ENCODE measurements at places on chromosomes 2 and 18.

DNA sequence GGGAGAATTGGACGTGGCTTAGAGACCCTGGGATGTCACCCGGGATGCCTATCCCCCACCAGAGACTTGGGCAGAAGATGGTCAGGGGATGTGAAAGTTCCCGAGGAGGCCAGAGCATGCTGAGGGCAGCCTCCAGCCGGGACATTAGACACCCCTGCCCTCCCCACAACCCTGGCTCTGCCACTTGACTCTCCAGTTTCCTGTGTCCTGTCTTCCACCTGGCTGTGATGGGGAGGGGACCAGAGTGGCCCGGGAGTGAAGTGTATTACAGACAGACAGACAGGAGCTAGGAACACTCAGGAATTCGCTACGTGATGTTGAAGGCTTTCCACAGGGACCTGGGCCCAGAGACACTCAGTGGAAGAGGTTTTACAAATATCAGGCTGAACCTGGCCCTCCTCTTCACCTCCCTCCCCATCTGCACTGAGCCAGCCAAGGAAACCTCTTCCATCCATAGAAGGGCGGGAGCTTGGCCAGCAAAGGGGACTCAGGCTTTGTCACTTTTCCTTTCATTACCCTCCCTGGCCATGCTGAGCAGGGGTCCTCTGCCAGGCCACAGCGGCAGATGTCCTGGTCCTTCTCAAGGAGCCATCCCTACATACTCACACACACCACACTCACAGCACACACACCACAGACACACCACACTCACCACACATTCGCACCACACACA lies 60.7 kb downstream of the SDC1 start:
- no peak for DNase-seq
- H3K27ac ChIP-seq: no peak overlapping the region
- no peaks in the 10 kb centered on the region for H3K4me1 ChIP-seq
- no peak overlapping the region for H3K4me3 ChIP-seq
- no peaks in the 10 kb centered on the region for H3K36me3 ChIP-seq
- H3K27me3 ChIP-seq: no peaks in the 10 kb centered on the region

GRCh38 chr2:77831471-77831870 lies 309.3 kb upstream of the LRRTM4 start:
- no peak overlapping the region for H3K4me3 ChIP-seq
- no peak for DNase-seq
- no peaks in the 10 kb centered on the region for H3K4me1 ChIP-seq
- H3K27ac ChIP-seq: no peak overlapping the region
- H3K27me3 ChIP-seq: no peaks in the 10 kb centered on the region

GRCh38 chr2:151669585-151670081 lies 64.6 kb downstream of the NEB start:
- H3K4me3 ChIP-seq: no peak overlapping the region
- no peaks in the 10 kb centered on the region for H3K4me1 ChIP-seq
- no peaks in the 10 kb centered on the region for H3K27me3 ChIP-seq
- H3K27ac ChIP-seq: no peak overlapping the region
- peak; percentile 0 for DNase-seq

- no peak overlapping the region for H3K4me3 ChIP-seq
- no peaks in the 10 kb centered on the region for H3K27me3 ChIP-seq
- peak overlapping the region; percentile 20 for H3K27ac ChIP-seq
- H3K36me3 ChIP-seq: no peaks in the 10 kb centered on the region
- H3K4me1 ChIP-seq: peaks cover 21% of the 10 kb centered on the region
Observed at GRCh38 chr2:8281950-8282857, 399.7 kb upstream of the ID2 start.

- DNase-seq: no peak
- H3K27me3 ChIP-seq: no peaks in the 10 kb centered on the region
- no peaks in the 10 kb centered on the region for H3K36me3 ChIP-seq
Observed at GRCh38 chr2:27946530-27947060, 56.1 kb downstream of the BABAM2 start.

DNA sequence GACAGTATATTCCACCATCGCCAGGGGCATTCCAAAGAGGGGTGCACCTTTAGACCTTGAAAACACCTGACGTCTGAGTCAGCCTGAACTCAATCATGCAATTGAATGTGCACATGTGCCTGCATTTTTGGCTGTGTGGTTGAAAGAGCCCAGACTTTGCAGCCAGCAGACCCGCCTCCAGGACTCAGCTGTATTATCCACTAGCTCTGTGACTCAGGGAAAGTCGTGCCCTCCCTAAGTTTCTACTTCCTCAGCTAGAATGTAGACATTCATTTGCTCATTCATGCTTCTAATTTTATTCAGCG lies 94.2 kb downstream of the LRRC30 start:
- no peaks in the 10 kb centered on the region for H3K36me3 ChIP-seq
- H3K27me3 ChIP-seq: no peaks in the 10 kb centered on the region
- DNase-seq: no peak
- no peaks in the 10 kb centered on the region for H3K4me1 ChIP-seq
- H3K4me3 ChIP-seq: no peak overlapping the region
- H3K27ac ChIP-seq: no peak overlapping the region

DNA sequence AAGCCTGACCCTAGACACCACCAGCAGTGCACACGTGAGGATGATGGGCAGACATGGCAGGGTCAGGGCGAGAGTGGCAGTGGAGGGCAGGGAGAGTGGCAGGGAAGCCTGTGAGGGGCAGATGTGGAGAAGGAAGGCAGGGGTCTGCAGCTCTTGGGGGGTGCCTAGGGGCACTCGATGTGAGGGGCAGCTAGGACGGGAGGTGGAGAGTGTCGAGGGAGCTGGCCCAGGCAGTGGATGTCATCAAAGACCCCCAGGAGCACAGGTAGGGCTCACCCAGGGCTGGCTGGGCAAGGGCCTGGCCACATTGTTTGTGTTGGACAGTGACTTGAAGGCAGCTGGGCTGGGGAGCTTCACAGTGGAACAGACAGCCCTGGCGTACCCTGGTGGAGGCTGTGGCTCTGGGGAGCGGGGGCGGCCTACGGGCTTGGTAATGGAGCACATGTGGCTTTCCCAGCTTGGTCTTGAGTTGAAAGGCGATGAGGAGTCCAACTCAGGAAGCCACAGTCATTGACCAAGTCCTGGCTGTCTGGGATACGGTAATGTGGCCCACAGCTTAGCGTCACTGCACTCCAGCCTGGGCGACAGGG lies 87.1 kb downstream of the RTP5 start:
- H3K4me1 ChIP-seq: no peaks in the 10 kb centered on the region
- no peak for DNase-seq
- no peaks in the 10 kb centered on the region for H3K36me3 ChIP-seq

DNA sequence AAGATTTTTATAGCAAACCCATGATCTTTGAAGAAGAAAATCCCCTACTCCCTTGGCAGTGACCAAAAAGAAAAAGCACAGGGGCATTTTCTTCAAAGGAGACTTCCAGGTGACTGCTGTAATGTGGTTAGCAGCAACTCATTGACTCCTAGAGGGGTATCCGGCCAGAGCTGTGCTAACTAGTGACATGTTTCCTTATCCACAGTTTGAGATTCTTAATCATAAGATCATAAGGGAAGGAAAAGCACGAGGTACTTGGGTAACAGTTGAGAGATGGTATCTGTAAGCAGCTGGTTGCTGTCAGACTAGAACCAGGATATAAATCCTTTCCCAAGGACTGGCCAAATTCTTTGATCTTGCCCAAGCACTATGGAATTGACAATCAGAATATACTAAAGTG lies 124.7 kb downstream of the MREG start:
- H3K27ac ChIP-seq: no peak overlapping the region
- DNase-seq: no peak

DNA sequence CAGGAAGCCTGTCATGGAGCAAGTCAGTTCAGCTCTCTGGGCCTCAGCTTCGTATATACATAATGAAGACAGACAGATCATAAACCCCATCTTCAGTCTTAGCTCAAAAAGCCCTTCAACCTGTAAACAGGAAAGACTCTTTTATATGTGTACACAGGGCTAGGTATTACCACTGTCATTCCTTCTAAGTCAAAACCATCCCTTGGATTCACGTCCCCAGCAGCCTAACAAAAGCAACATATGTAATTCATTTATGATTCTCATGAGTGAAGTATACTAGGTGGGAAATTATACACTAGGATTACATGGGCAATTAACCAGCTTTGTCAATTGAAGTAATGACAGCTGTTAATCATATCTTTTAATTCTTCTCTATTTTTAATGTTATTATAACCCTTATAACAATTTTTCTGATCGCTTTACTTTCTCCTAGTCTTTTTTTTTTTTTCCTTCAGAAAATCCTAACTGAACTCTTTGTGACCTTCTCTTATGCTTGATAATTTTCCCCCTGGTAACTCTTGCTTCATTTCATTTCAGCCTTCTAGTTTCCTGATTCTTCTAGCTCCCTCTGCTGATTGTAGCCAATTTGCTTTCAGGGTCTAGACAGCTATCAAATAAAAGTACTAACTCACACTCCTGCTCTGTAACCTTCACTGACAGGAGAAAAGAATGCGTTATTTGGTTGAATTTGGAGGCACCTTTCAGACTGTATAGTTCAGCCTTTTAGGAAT lies 99.7 kb downstream of the RBM43 start:
- H3K27ac ChIP-seq: no peak overlapping the region
- H3K4me1 ChIP-seq: no peaks in the 10 kb centered on the region
- no peak overlapping the region for H3K4me3 ChIP-seq
- H3K36me3 ChIP-seq: no peaks in the 10 kb centered on the region

- H3K36me3 ChIP-seq: no peaks in the 10 kb centered on the region
- H3K4me1 ChIP-seq: no peaks in the 10 kb centered on the region
- no peak for DNase-seq
- H3K27me3 ChIP-seq: no peaks in the 10 kb centered on the region
- H3K27ac ChIP-seq: no peak overlapping the region
Observed at GRCh38 chr2:239779584-239779983, 245.6 kb downstream of the NDUFA10 start.

DNA sequence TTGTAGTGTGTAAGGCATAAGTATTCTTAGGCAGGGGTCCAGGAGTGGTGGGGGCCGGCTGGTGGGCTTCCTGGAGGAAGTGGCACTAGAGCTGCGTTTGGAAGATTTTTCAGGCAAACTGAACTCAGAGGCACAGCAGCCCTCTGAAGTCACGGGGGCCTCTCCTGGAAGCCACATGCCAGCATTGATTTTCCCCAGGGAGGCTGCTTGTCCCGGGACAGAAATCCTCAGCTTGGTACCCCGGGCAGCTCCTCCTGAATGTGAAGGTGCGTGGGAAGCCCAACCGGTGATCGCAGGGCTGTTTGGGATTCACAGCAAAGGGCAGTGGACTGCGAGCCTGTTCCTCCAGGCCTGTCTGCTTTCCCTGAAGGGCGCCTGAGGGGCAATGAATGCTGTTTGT lies 1.6 kb upstream of the PDIA6 start:
- no peaks in the 10 kb centered on the region for H3K36me3 ChIP-seq
- H3K27ac ChIP-seq: no peak overlapping the region
- peaks cover 3% of the 10 kb centered on the region for H3K27me3 ChIP-seq
- peak; percentile 14 for DNase-seq

DNA sequence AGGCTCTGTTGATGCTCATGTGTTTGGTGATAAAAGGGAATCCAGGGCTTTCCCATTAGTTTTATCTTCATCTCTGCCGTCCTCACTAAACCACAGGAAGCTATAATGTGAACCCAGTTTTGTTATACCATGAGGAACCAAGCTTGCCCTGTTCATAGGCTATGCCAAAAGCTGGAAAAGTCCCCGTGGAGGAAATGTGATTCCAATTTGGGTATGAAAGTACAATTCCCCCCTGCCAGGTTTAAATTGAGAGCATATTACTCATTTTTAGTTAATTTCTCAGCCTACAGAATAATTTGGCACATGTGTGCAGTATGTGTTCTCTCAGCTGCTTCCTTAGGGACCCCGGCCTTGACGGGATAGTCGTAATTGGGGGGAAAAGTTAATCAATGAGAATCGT lies 327.4 kb downstream of the RND3 start:
- no peaks in the 10 kb centered on the region for H3K36me3 ChIP-seq
- no peak overlapping the region for H3K27ac ChIP-seq
- H3K4me3 ChIP-seq: no peak overlapping the region
- no peak for DNase-seq
- no peaks in the 10 kb centered on the region for H3K27me3 ChIP-seq
- H3K4me1 ChIP-seq: no peaks in the 10 kb centered on the region

DNA sequence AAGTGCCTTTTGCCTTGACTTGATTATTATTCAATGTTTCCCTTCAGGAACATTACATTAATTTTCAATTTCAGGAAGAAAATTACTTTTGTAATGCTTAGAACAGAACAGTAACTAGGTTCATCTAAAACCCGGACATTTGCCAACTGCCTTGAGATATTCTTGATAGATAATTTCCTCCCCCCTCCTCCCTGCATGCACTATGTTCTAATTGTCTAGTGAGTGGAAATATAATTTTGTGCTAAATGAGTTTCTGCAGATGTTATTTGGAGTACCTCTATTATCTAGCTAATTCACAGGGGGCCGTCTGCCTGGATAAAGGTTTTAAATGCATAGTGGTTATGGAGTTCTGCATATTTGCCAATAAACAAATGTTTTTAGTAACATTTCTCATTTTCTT lies 200.3 kb upstream of the SLC39A10 start:
- no peak overlapping the region for H3K4me3 ChIP-seq
- DNase-seq: no peak

DNA sequence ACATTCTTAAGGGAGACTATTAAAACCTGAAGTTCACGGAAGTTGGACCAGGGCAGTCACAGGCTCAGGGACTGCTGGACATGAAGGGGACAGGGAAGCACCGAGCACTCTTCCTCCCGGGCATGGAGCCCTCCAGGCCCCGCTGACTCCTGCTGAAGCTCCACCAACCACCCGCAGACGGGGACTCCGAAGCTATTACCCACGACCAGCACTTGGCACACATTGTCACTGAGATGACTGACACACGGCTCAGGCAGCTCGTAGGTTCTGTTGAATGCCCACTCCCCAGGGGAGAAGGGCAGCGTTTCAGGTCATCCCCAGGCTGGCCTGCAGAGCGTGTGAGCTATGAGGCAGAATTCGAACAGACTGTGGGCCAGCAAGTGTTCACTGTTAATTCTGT lies 234.8 kb downstream of the NDUFA10 start:
- H3K27ac ChIP-seq: no peak overlapping the region
- H3K36me3 ChIP-seq: no peaks in the 10 kb centered on the region
- no peak overlapping the region for H3K4me3 ChIP-seq
- H3K27me3 ChIP-seq: no peaks in the 10 kb centered on the region

GRCh38 chr2:183162362-183162761 lies 38.1 kb downstream of the NUP35 start:
- H3K36me3 ChIP-seq: peaks cover 11% of the 10 kb centered on the region
- H3K4me3 ChIP-seq: no peak overlapping the region
- no peaks in the 10 kb centered on the region for H3K4me1 ChIP-seq
- no peak overlapping the region for H3K27ac ChIP-seq

DNA sequence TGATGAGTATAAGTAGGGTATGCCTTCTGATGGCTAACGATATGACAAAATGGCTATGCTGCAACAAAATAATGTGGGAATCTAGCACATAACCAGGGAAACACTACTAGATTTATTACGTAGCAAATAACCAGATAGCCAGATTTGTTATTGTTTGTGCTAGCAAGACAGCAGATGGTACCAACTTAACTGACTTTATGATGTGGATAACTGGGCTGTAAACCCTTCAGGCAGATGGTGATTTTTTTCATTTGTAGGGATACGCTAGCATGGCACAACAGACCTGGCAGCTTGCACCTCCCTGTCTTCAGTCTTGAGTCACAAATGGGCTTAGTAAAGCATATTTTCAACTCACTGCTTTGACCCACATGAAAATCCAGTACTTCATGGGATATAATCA lies 48.7 kb downstream of the PRELID3A start:
- no peak for DNase-seq
- no peaks in the 10 kb centered on the region for H3K27me3 ChIP-seq
- no peaks in the 10 kb centered on the region for H3K4me1 ChIP-seq
- no peak overlapping the region for H3K4me3 ChIP-seq
- no peak overlapping the region for H3K27ac ChIP-seq

- no peaks in the 10 kb centered on the region for H3K27me3 ChIP-seq
- no peak overlapping the region for H3K27ac ChIP-seq
- H3K4me3 ChIP-seq: no peak overlapping the region
- no peaks in the 10 kb centered on the region for H3K36me3 ChIP-seq
Observed at GRCh38 chr2:203626952-203627681, 79.3 kb upstream of the CD28 start.

Data from CD4-positive, alpha-beta memory T cell (primary cell).